ENCODE measurements at places on chromosomes 6 and 20. TPM values are rescaled to one million over a fixed set of nuclear protein-coding genes. Genes with fewer than 3 reads are reported as not detected.

- no peak for DNase-seq
Measured at GRCh38 chr20:8601542-8601912, 467.4 kb upstream of the PLCB4 start.

DNA sequence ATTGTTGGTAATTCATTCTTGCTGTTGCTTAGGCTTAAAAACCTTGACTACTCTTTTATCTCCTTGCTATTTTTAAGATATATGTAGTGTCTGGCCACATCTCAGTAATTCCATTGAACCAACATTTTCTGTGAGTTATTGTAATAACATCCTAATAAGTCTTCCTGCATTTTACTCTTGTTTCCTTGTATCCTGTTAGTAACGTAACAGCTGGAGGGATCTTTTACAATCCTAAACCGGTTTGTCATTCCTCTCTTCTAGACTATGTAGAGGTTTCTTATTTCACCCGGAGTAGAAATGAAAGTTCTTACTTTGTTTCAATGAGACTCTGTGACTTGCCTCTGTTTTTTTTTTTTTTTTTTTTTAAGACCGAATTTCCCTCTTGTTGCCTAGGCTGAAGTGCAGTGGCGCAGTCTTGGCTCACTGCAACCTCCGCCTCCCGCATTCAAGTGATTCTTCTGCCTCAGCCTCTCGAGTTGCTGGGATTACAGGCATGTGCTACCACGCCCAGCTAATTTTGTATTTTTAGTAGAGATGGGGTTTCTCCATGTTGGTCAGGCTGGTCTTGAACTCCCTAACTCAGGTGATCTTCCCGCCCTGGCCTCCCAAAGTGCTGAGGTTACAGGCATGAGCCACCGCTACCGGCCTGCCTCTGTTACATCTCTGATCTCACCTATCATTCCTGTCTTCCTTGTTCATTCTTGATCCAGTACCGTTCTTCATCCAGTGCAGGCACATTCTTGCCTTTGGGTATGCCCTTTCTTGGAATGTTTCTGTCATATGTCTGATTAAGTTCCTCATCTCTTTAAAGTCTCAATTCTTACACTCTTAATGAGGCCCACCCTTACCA lies 44.7 kb downstream of the NCOA3 start:
- no peak for DNase-seq

DNA sequence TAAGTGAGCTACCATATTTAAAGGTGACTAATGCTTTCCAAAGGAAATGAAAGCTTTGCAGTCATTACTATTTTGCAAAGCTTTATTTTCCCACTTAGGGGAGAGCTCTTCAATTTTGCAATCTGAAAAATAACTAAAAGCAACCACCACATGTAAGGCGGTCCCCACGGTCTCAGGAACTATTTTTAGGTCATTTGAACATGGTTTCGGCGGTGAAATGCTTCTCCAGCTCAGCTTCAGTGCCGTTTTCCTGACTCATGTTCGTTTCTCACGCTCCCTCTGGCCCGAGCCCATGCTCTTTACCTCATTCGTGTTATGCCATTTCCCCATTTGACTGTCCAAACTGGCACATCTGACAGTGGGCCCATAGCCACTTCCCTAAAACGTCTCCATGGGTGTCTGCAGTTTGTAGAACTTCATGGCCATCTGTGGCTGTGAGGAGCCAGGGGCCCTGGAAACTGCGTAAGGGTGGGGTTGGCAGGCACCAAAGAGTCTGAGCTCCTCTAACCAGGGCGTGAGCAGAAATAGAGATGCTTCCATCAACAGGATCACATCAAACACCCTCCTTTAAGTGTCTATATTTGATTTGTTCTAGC lies 46.5 kb downstream of the ADTRP start:
- DNase-seq = no peak

DEFB124 gene
- total RNA-seq = not detected

MYB gene
- total RNA-seq = 44.2 TPM

CLPSL1 gene
- not detected for total RNA-seq
